Heart right ventricle (tissue), 16 donors: ENCODE measurements at places on chromosomes 2 and 18. TPM values are rescaled to one million over a fixed set of nuclear protein-coding genes. Genes with fewer than 3 reads are reported as not detected.

GRCh38 chr18:58344861-58345463 is 283.9 kb downstream of the ALPK2 start:
- H3K4me3 ChIP-seq: no peak overlapping the region
- H3K4me1 ChIP-seq: peaks cover 15% of the 10 kb centered on the region
- no peak for DNase-seq
- no peaks in the 10 kb centered on the region for H3K27me3 ChIP-seq
- peaks cover 19% of the 10 kb centered on the region for H3K36me3 ChIP-seq

GRCh38 chr2:28411166-28411755 is 18.6 kb downstream of the FOSL2 start:
- H3K36me3 ChIP-seq: peaks cover 99% of the 10 kb centered on the region
- no peak for DNase-seq
- H3K4me3 ChIP-seq: no peak overlapping the region

DNA sequence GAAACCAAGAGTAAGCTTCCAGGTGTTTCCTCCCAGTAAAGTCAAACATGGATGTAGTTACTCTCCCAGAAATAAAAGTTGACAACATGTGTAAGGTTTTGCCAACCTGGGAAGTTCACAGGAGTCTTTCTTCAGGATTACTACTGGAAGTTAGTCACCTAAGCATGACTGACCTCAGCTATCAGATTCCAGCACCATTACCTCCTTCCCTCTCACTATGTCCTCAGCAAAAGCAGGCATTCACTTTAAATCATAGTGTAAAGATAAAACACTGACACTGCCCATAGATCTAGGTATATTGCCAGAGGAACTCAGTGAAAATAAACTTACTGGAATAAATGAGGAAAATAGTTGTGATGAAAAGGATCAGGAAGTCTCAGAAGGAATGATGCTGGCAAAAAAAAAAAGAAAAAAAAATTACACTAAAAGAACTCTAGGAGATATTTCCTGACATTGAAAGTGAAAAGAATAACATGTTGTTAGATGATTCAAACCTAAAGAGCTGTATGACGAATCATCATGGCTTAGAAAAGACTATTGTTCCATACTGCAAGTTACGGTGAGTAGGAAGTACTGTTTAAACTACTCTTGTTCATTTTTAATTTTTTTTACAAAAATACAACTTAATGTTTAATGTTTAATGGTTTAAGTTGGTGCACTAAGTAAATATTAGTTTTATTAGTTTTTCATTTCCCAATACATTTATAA is 484.5 kb upstream of the ZNF804A start:
- H3K4me3 ChIP-seq: no peak overlapping the region
- no peak for DNase-seq
- H3K4me1 ChIP-seq: no peaks in the 10 kb centered on the region
- no peak overlapping the region for H3K27ac ChIP-seq
- no peaks in the 10 kb centered on the region for H3K27me3 ChIP-seq
- no peaks in the 10 kb centered on the region for H3K36me3 ChIP-seq

- H3K4me1 ChIP-seq: no peaks in the 10 kb centered on the region
- H3K36me3 ChIP-seq: no peaks in the 10 kb centered on the region
- no peak overlapping the region for H3K4me3 ChIP-seq
- no peak for DNase-seq
- no peaks in the 10 kb centered on the region for H3K27me3 ChIP-seq
- no peak overlapping the region for H3K27ac ChIP-seq
Observed at GRCh38 chr2:136361521-136361920, 243.6 kb upstream of the CXCR4 start.

DNA sequence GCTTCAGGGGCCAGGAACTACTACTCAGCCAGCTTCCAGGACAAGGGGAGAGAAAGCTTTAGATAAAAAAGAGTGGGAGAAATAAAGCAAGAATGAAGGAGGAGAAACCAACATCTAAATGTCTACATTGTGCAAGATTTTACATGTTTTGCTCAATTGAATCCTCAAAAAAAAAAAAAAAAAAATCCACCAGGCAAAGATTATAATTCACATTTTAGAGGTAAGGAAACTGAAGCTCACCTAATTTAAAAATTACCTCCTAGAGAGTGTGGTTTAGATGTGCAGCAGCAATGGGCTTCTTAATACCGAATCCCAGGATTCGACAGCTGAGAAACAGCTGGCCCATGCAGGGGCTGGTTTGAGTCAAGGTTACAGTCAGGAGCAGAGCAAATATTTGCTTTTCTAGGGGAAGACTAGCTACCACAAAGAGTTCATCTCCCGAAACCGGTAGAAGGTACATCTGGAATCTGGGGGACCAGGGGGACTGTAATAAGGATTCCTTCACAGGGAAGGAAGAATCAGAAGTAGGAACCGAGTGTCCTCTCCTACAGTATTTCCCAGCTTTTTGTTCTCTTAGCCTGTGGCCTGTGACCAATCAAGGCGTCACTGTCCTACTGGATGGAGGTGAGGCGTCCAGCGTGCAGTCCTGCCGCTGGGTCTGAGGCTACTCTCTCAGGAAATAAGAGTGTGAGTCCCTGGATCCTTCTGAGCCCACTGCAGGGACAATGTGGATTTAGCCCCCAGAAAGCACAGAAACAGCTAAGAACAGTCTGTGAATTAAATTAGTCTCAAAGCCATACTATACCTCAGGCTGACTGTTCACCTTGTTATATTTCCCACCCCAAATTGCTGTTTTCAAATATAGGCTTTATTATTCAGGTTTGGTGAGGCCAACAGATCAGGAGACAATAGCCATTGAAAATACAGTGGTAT is 42.3 kb downstream of the IL1R2 start:
- H3K27ac ChIP-seq: peak overlapping the region; percentile 66
- DNase-seq: no peak
- no peaks in the 10 kb centered on the region for H3K36me3 ChIP-seq
- peaks cover 49% of the 10 kb centered on the region for H3K4me1 ChIP-seq

DNA sequence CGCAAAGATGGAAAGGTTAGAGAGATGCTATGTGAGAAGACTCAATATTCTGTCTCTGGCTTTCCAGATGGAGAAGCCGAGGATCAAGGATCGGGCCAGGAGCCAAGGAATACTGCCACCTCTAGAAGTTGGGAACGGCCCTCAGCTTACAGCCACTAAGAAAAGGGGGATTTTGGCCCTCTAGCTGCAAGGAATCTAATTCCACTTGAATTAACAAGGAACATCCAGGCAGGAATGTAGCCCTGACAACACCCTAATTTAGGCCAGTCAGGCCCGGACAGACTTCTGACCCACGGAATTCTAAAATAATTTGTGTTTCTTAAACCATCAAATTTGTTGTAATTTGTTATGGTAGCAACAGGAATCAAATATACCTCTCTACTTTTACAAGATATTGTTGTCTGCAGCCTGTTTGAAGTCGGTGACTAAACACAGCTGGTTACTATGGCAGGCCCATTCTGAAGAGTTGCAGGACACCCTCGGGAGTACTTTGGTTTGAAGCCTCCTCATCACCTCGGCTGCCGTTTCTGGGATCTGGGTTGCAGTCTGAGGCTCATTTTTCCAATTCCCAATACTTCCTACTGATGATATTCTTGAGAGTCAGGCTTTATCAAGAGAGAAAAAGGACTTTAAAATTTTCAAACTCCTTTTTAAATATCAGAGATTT is 1131.2 kb downstream of the TSN start:
- no peaks in the 10 kb centered on the region for H3K27me3 ChIP-seq
- no peak overlapping the region for H3K27ac ChIP-seq
- no peaks in the 10 kb centered on the region for H3K4me1 ChIP-seq
- H3K36me3 ChIP-seq: no peaks in the 10 kb centered on the region
- H3K4me3 ChIP-seq: no peak overlapping the region

GRCh38 chr2:64237266-64237665 is 93.0 kb upstream of the PELI1 start:
- H3K27ac ChIP-seq: peak overlapping the region; percentile 27
- H3K27me3 ChIP-seq: no peaks in the 10 kb centered on the region
- H3K4me1 ChIP-seq: peaks cover 21% of the 10 kb centered on the region

DNA sequence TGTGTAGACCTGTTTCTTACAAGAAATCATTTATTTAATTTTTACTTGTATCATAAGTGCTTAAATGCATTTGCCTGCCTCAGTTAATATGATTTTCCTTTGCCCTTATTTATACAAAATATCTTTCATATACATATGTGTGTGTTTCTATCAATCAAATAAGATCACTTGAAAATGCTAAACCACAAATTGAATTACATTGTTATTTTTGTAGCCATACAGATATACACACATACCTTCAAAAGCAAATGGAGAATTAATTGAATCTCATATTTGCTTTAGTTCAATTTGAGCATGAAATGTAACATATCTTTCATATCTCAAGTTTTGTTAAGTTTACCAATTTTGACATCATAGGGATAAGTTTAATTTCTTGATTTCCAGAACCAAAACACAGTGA is 755.8 kb upstream of the PIK3C3 start:
- no peak overlapping the region for H3K4me3 ChIP-seq
- H3K4me1 ChIP-seq: no peaks in the 10 kb centered on the region
- no peak overlapping the region for H3K27ac ChIP-seq
- H3K27me3 ChIP-seq: no peaks in the 10 kb centered on the region
- H3K36me3 ChIP-seq: no peaks in the 10 kb centered on the region

- peak overlapping the region; percentile 49 for H3K27ac ChIP-seq
- no peaks in the 10 kb centered on the region for H3K4me1 ChIP-seq
- H3K27me3 ChIP-seq: no peaks in the 10 kb centered on the region
- peak overlapping the region; percentile 33 for H3K4me3 ChIP-seq
- H3K36me3 ChIP-seq: no peaks in the 10 kb centered on the region
- no peak for DNase-seq
Observed at GRCh38 chr2:235088496-235088921, 136.7 kb downstream of the SH3BP4 start.

GRCh38 chr2:172931256-172931894 is 144.3 kb upstream of the MAP3K20 start:
- H3K27me3 ChIP-seq: no peaks in the 10 kb centered on the region
- peak overlapping the region; percentile 61 for H3K27ac ChIP-seq
- H3K4me3 ChIP-seq: peak overlapping the region; percentile 33
- DNase-seq: no peak
- H3K36me3 ChIP-seq: no peaks in the 10 kb centered on the region

DNA sequence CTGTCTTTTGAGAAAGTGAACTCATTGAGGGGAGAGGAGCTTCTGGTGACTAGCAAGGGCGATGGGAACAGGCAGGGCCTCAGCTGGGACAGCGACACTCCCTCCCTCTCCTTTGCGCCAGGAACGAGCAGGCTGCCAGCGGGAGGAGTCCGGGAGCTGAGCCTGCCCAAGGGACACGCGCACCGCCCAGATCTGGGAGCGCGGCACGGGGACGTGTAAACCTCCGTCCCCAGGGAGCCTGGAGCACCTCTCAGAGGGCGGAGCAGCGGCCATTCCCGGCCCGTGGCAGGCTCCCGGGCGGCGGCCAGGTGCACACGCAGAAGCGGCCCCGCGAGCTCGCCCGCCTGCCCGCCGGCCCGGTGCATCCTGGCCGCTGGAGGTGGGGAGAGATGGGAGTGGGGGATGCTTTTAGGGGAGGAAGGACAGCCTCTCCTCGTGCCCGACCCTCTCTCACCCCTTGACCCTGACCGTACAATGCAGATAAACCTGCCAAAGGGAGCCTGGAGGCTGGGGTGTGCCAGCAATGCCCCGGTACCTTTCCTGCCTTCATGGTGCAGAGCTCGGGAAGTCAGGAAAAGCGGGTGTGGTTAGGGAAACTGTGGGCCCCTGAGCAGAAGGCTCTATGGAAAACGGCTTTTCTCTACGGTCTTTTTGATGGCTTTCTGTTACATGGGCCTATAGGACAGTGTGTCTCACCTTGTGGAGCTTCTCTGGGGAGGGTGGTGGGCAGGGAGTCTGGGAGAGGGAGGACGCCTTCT is 2.2 kb downstream of the AQP4 start:
- peaks cover 6% of the 10 kb centered on the region for H3K4me1 ChIP-seq
- H3K4me3 ChIP-seq: peak overlapping the region; percentile 32
- peak overlapping the region; percentile 34 for H3K27ac ChIP-seq
- DNase-seq: peak; percentile 81
- peaks cover 7% of the 10 kb centered on the region for H3K27me3 ChIP-seq
- H3K36me3 ChIP-seq: no peaks in the 10 kb centered on the region

GRCh38 chr18:74994502-74995418 is 214.2 kb downstream of the PTGR3 start:
- no peak for DNase-seq
- no peaks in the 10 kb centered on the region for H3K27me3 ChIP-seq
- no peaks in the 10 kb centered on the region for H3K4me1 ChIP-seq
- H3K27ac ChIP-seq: no peak overlapping the region

DNA sequence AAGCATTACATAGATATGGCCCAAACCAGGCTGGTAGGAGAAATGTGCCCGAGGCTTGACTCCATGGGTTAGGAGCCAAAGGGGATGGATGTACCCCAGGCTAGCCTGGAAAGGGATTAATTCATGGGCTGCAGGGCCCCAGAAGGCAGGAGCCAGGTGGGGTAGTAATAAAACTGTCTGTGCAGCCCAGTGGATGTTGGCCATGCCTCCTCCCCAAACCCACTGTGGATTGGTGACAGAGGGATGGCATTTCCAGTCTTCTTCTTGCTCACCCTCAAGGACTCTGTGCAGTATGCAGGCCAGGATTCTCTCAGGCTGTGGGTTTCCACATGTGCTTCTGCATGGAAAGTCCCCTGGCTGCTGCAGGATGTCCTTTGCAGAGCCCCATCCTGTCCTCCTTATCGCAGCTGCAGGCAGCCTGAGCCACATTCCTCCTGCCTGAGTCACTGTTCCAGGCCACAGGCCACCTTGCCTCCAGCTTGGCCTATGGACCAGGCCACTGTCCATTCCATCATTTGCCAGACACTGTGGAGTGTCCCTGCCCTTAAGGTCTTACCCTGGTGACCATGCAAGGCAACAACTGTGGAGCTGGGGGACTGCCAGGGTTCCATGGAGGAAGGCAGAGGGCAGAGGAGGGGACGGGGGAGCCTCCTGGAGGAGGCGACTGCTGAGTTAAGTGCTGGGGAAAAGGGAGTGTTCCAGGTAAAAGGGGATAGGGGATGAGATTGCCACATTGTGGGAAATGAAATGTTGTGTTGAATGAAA is 38.9 kb downstream of the INO80C start:
- peak overlapping the region; percentile 56 for H3K27ac ChIP-seq
- peak; percentile 65 for DNase-seq
- H3K27me3 ChIP-seq: no peaks in the 10 kb centered on the region
- H3K4me1 ChIP-seq: peaks cover 58% of the 10 kb centered on the region
- no peaks in the 10 kb centered on the region for H3K36me3 ChIP-seq

GRCh38 chr2:224904381-224904780 is 137.9 kb downstream of the DOCK10 start:
- H3K27ac ChIP-seq: no peak overlapping the region
- H3K36me3 ChIP-seq: no peaks in the 10 kb centered on the region
- DNase-seq: no peak
- H3K4me3 ChIP-seq: no peak overlapping the region
- peaks cover 6% of the 10 kb centered on the region for H3K4me1 ChIP-seq

GRCh38 chr2:190663839-190664238 is 15.0 kb downstream of the NAB1 start:
- no peaks in the 10 kb centered on the region for H3K27me3 ChIP-seq
- DNase-seq: no peak
- H3K27ac ChIP-seq: no peak overlapping the region
- peaks cover 82% of the 10 kb centered on the region for H3K4me1 ChIP-seq
- no peak overlapping the region for H3K4me3 ChIP-seq

Gene LIPG
- total RNA-seq: 14.0 TPM

Gene PKDCC
- 28.7 TPM for total RNA-seq

Gene FARSB
- 19.2 TPM for total RNA-seq
